Cerebellar nuclear complex (tissue), 1 donor: ENCODE measurements at places on chromosomes 4 and X.

GRCh38 chrX:135977611-135978010, 3.8 kb upstream of the MMGT1 start:
- no peak for DNase-seq

DNA sequence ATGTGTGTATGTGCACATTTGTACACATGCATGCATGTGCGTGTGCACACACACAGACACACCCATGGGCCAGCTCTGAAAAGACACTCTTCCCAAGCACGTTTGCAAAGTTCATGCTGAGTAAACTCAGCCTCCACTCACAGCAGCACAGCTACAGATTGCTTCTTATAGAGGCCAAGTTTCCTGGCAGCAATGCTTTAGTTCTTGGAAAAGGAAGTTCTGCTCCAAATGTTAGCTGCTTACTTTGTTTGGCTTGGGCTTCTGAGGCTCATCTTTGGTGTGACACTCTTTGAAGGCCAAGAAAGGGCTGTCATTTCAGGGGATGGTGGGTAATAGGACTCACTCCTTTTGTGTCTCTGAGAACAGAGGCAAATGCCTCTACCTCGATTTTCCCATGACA, 6.6 kb downstream of the PLP1 start:
- DNase-seq = no peak

GRCh38 chrX:134646691-134647090, 11.6 kb downstream of the PLAC1 start:
- no peak for DNase-seq

GRCh38 chrX:413322-414201, 26.9 kb upstream of the PPP2R3B start:
- no peak for DNase-seq

DNA sequence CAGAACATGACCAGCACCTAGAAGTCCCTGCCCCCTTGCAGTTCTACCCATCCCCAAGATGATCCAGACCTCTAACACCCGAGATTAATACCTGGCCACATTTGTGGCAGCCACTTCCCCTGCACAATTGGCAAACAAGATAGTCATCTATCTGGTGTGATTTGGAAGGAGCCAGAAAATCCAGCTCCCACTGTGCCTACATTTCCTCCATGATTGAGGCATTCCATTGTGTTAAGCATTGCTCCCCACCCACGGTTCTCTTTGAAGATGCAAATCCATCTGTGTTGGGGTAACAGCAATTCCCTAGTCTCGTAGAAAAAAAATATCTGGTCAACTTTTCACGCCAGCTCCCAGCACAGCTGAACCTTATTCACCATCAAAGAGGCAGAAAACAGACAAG, 405.0 kb downstream of the BCOR start:
- DNase-seq = no peak

DNA sequence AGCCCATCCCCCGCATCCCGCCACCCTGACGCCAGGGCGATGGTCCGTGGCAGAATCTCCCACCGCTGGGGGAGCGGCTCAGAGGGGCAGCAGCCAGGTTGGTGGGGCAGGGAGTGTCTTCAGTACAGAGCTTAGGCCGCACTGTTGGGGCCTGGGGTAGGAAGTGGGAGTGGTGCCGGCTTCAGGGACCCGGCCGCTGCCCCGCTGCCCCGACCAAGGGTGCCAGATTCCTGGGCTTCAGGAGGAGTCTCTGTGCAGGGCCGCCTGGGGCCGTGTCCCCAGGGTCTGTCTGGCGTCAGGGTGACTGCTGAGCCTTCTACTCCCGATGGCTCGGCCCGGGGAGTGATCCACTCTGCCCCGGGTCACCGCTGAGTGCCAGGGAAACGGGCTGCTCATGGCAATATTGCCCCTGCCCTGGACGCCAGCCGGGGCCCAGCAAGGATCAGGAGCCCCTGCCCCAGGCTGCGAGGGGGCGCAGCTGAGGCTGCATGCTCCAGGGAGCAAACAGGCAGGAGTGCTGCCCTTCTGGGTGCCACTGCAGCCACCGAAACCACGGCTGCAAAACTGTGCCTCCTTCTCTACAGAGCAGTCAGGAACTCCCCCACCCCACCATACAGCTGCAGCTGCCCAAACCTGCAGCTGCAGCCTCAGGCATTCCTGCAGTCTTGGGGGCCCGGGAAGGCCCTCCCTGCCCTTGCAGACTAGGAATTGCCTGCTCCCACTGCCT, 1206.1 kb downstream of the ARAP2 start:
- DNase-seq = no peak

- DNase-seq = no peak
These were observed 59.7 kb downstream of the RGS12 start for GRCh38 chr4:3352505-3352904.

DNA sequence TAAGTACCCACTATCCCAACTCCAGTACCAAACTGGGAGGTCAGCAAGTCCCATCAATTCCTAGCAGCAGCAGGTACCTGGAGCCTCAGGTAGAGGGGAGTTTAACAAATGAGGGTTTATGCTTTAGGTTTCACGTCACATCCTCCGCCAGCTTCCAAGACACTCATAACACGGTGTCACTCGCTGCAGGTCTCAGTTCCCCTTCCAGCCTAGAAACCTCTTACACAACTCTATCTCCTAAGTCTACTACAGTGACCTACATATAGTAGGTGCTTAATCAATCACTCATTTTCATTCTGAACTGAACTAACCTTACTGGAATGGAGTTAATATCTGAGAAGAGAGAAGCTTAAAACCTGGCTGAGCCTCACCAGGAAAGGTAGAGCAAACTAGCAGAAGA, 96.0 kb downstream of the EFHC2 start:
- no peak for DNase-seq

- DNase-seq = no peak
These were observed 177.4 kb downstream of the COL25A1 start for GRCh38 chr4:109125084-109125483.

GRCh38 chr4:123616951-123617461, 220.4 kb downstream of the SPRY1 start:
- DNase-seq = no peak

DNA sequence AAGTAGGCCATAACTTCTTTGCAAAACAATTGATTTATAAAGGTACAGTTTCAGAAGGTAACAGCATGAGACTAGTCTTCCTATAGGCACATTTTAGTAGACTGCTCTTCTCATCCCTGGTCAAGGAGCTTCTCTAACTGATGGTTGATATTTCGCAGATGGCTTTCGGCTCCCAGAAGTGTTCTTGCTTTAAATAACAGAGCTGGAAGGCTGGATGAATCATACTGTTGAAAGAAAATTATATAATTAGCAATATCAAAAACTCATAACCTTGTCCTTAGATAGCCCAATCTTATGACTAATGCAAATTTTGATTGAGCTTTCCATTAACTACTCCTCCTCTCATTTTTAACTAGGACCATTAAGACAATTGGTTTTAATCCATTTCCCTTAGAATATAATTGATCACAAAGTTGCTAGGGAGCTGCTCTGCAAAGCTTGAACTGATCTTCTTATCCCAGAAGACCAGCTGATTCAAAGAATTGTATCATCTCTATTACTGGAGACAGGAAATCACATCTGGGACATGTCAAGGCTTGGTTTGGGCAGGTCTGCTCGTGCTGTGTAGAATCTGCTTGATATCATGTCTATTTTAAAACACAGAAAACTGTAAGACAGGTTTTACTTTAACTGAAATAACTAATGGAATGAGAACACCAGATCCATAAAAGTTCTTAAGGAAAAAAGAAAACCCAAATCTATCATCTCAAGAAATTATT, 38.6 kb downstream of the CENPU start:
- no peak for DNase-seq

DNA sequence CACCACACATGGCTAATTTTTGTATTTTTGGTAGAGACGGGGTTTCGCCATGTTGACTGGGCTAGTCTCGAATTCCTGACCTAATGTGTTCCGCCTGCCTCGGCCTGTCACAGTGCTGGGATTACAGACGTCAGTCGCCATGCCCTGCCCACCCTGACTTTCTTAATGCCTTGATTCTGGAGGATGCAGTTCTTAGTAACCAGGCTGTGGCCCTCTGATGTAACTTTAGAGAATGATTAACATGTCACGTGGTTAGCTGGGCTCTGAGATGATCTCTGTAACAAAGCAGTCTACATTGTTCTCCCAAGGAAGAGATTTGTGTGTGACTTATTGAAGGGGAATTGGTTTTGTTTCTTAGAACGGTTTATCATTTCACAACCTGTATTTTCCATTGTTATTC, 30.6 kb downstream of the ANK2 start:
- no peak for DNase-seq

DNA sequence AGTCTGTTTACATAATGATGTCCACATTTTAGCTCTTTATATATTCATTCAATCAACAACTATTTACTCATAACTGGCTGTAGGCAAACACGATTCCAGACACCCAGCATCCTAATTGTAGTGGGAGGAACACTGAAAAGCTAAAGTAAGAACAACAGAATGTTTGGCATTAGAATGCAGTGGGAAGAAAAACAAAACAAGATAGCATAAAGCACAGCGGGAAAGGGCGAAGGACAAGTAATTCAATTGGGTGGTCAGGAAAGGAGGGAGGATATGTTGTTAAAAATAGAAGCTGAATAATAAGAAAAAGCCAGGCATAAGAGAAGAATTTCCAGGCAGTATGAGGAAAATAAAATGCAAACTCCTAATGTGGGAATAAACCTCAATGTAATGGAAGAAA, 189.5 kb upstream of the FAT4 start:
- no peak for DNase-seq

DNA sequence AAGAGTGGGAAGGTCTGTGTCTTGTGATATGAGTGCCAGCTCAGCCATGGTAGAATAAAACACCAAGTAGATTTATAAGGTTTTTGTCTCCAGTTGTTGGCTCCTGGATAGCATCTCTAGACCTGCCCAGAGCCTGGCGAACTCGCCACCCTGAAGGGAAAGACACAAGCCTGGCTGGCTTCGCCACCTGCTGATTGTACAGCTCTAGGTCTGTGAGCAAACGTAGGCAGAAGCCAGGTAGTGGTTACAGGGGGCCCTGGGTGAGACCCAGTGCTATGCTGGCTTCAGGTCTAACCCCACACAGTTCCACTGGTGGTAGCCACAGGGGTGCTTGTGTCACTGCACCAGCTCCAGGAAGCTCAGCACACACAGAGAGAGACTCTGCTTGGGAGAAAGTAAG, 100.5 kb downstream of the BLTP1 start:
- DNase-seq = no peak

- DNase-seq = no peak
These were observed 80.3 kb upstream of the NEIL3 start for GRCh38 chr4:177229331-177229730.

DNA sequence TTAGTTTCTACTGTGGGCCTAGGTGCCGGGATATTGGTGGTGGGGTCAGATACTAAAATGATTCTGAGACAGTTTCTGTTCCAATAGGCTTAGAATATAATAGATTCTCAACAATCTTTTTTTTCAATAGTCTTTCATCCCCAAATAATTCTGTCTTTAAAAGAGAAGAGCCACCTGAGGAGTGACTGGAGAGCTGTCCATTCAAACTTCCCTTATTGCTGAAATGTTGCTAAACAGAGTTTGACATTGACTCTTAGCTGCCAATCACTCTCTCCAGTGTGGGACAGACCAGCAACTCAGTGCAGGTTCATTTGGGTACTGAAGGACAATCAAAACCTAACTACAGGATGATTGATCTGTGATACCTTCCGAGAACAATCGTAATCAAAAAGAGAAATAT, 12.4 kb upstream of the ADH7 start:
- no peak for DNase-seq

DNA sequence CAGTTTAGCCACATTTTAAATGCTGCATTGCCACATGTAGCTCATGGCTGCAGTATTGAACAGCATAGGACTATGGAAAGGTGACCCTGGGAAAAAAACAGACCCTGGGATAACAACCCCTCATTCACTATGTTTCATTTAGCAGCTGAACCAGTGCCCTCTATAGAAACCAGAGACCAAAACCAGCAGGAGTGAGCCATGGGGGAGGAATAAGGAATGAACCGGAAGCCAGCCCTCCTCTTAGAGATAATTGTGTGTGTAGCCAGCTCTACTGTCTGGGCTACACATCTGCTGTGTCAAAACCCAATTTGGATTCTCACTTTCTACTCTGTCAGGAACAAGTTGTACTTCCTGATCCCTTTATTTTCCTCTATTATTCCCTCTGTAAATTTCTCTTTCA, 158.5 kb upstream of the S100G start:
- no peak for DNase-seq

DNA sequence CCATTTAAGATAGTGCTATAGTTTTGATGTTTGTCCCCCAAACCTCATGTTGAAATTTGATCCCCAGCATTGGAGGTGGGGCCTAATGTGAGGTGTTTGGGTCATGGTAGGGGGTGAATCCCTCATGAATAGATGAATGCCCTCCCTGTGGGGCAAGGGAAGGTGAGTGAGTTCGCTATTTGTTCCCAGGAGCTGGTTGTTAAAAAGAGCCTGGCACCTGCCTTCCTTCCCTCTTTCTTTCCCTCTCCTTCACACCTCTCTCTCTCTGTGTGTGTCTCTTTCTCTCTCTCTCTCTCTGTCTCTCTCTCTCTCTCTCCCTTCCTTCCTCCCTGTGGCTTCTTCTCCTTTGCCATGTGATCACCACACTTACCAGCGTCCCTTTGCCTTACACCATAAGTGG, 160.7 kb downstream of the AASDH start:
- no peak for DNase-seq

DNA sequence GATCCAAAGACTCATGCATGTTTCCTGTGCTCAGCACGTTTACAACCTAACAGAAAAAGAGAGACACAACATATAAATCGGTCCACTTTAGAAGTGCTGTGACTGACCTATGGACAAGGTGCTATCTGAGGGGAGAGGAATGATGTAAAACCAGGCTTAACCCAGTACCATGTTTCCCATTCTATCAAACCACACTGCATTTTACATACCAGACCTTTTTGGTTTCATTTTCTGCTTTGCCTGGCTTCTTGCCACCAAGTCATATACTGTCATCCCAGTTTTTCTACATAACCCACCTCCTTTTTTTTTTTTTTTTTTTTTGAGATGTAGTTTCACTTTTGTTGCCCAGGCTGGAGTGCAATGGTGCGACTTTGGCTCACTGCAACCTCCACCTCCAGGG, 82.2 kb downstream of the KLF8 start:
- no peak for DNase-seq

GRCh38 chrX:153556767-153557166, 39.3 kb downstream of the ATP2B3 start:
- no peak for DNase-seq

DNA sequence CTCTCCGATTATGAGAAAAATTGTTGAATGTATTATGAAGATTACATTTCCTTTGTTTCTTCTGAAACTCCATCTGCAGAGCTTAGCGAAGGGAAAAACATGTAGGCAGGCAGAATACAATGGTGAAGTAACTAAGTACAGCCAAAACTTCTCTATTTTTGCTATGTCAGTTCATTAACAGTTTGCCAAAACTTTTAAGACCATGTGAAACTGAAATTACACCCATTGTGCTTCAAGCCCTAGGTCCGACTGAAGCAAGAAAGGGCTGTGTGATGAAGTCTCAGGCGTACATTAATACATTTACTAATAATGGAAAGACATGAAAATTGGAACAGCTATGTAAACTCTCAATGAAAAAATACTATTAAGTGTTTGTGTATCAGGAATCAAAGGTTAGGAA, 398.0 kb downstream of the MAPK10 start:
- no peak for DNase-seq

- no peak for DNase-seq
These were observed 64.5 kb downstream of the STX18 start for GRCh38 chr4:4477391-4477790.

- no peak for DNase-seq
These were observed 260.0 kb downstream of the GLUD2 start for GRCh38 chrX:121307449-121307848.

- no peak for DNase-seq
These were observed 1712.5 kb downstream of the C4orf33 start for GRCh38 chr4:130808492-130808891.
